ENCODE measurements at places on chromosomes 2 and 18.

GRCh38 chr2:64133354-64133753 is 10.9 kb downstream of the PELI1 start:
- no peak for DNase-seq

DNA sequence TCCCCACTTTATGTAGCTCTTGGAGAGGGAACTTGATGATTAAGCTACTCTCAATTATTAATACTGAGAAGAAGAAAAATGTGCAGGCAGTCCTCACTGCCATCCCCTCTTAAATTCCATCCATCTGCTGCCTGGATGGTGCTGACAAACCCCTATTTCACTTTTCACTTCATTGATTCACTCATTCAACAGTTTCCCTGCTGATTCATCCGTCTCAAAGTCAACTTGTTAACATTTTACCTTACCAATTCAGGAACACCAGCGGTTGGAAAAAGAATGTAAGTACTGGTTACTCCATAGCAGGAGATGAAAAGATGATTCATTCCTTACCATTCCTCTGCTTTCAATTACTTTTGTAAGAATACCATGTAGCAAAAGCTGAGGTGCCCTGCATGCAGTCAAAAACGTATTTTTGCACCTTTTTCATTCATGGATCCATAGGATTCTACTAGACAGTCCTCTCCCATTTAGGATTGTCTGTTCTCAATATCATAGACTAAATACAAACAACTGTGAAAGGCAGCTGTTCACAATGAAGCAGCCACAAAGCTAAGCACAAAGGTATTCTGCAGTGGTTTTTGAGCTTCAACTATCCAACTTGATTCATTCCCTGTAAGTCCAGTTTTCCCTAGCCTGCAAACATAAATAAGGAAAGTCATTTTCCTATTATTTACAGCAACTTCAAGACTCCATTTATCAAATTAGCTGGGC is 262.0 kb downstream of the MREG start:
- DNase-seq = no peak

DNA sequence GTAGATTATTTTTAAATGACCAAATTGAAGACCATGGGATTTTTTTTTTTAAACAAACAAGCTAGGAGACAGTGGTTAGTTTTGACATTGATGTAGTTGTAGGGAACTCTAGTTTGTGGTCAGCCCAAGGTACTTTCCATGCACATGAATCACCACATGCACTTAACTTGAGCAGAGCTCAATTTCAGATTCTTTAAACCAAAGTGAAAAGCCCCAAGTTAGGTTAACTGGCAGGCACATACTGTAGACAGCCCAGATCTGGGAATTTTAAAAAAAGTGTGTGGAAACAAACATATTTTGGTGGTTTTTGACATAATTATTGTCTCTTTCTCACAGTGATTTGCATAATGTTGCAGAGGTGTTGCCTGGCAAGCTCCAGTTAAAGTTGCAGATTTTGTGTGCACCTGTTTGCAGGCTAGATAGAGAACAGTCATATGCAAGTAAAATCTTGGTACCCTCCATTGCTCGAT is 88.4 kb downstream of the BCL2L11 start:
- no peak for DNase-seq

DNA sequence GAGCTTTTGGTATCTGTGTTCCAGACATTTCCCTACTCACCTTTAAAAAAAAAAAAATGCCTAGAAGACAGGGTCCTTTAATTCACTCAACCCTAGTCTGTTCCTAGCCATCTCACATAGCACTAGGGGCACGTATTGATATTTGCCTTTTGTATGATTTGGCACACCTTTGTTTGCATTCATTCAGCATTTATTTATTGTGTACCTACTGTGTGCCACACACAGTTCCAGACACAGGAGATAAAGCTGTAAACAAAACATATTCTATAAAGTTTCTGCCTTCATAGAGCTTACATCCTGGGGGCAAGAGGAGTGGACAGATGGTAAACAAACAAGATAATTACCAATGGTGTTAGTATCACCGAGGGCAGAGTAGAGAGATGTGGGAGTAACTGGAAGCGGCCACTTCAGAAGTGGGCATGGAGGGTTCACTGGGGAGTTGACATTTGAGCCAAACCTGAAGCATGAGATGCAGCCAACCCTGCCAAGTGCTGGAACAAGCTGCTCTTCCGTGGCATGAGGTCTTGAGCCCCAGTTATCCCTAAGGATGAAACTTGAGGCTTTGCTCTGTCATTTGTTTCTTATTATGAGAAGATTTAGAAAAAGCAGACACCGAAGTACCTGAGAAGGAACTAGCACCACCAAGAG is 18.2 kb downstream of the MAPRE2 start:
- DNase-seq = no peak

DNA sequence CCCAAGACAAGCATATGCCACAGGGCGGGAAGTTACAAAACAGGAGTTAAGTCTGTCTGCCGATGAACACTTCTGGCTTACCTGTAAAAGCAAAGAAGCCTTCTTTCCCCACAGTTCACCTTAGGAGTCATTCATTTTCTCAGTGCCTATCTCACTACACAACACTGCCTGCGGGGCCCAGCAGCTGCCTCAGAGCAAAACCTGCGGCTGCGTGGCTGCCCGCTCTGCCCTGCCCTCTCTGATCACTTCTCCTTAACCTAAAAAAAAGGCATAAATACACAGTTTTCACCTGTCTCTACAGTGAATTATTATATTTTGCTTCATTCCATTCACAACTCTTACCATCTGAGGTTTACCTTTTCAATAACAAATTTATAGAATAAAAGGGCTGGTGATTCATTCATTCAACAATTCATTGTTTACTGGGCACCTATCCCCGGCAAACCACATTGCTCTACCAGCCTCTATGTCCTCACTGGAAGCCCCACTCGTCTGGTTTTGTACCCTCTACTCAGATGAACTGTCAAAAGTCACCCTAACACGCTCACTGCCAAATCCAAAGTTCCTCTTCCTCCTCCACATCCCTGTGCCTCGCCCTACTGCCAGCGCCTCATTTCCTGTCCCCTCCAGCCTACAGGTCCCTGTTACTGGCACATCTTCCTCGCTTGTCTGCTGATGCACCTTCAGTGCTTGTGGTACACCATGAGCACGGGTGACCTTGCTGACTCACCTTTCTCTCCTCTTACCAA is 31.4 kb downstream of the AFG3L2 start:
- no peak for DNase-seq
